ENCODE measurements at places on chromosomes 16 and 17.
A peak's percentile ranks its signal among the peaks of the same experiment; 100 is the strongest.

DNA sequence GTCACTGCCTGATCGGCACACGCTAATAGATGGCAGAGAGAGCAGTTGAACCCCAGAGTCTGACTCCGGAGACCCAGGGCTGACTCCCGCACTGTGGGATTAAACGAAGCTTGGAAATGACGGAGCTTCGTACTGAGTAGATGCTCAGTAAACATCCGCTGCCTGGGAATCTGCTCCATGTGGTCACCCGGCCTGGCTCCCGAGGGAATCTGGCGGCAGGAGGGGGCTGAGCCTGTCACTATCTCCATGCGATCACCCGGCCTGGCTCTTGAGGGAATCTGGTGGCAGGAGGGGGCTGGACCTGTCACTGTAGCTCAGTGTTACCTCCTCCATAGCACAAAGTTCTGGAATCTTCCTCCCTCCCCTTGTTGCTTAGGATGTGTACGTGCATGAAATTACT is 139.7 kb upstream of the CIBAR2 start:
- DNase-seq, result no peak

DNA sequence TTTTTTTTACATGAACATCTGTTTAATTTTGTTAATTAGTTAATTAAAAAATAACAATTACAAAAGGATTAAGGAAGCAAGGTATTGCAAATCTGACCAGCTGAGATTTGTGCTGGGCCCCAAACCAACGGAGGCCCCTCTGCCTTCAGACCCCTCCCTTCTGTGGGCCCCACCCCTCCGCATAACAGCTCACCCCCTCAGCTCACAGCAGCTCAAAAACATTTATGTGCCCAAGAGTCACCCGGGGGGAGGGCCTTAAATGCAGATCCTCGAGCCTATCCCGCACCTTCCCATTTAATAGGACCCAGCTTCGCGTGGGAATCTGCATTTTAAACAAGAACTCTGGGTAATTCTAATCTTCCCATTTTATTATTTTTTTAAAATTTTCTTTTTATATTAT is 75.0 kb downstream of the MGAT5B start:
- no peak for DNase-seq

- DNase-seq, result peak; percentile 60
These were observed at the start of gene GPRC5C for GRCh38 chr17:74431568-74432423. TSS of gene GPRC5C (plus strand) at chr17:74432088. CDS start at chr17:74439777, 7,689 bp downstream.

- DNase-seq, result no peak
These were observed 329.1 kb downstream of the CDH13 start for GRCh38 chr16:82955741-82956348.

- DNase-seq, result no peak
These were observed 3.5 kb upstream of the CDC6 start for GRCh38 chr17:40284085-40284713.

GRCh38 chr17:82310877-82311276 is 6.5 kb downstream of the CD7 start:
- DNase-seq, result no peak

GRCh38 chr16:31472709-31473203 is 804 bp downstream of the TGFB1I1 start:
- peak; percentile 60 for DNase-seq

DNA sequence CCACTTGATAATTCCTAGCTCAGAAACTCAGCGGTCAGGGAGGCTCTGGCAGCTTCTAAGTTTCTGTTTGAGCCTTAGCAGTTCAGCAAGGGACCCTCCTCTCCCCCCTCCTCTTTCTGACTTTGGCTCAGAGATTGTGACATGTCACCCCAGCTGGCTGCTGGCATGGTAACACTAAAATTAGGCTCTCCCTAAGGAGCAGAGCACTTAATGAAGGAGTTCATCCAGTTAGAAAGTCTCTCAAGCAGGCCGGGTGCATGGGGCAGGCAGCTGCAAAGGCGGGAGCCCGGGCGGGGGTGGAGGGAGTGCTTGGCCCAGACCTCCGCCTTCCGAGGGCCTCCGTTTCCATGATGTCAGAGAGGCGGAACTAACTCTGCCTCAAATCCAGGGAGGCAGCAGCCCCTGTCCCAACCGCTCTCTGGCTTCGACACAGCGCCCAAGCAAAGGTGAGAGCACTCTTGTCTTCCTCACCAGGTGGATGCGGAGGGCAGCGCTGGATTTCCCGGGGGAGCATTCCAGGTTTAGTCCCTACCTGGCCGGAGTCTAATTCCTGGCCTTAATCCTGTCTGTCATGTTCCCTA is 128.0 kb upstream of the PLCG2 start:
- no peak for DNase-seq

DNA sequence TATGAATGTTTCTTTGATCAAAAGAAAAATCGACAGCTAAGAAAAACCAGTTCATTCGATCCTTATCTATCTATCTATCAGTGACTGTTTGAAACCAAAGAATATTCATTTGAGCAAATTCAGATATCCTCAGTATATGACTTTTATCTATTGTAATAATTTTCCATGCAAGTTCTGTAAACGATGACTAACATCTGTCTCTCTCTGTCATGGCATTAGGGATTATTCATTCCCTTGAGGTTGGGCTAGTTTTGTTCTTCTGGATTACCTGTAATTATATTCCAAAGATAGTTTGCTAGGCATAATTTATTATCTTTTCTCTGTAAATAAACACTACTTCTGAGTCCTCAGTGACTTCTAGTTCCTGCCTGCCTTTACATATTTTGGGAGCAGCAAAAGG is 497.7 kb upstream of the CDH11 start:
- no peak for DNase-seq

DNA sequence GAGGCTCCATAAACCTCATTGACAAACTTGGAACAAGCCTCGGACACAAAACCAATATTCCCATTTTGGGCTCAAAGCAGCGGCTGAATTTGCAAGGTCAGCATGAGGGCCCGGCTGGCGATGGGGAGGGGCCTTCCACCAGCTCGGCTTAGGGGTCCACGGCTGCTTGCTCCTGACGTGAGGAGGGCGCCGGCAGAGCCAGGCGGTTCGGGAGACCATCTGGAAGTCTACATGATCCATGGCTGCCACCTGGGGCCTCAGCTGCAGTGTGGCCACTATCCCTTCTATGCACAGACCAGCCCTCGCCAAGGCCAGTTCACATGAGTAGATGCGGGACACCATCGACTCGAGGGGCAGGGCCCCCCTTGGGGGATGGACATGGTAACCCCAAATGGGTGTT is 39.1 kb downstream of the NDEL1 start:
- DNase-seq, result no peak

GRCh38 chr16:23064639-23065038 is 84.6 kb downstream of the USP31 start:
- no peak for DNase-seq

- DNase-seq, result no peak
These were observed 9.6 kb upstream of the WIPF2 start for GRCh38 chr17:40209404-40210093.

- no peak for DNase-seq
These were observed 59.0 kb upstream of the RPH3AL start for GRCh38 chr17:411421-412120.

- DNase-seq, result no peak
These were observed 24.8 kb downstream of the KLHDC4 start for GRCh38 chr16:87740909-87741424.

GRCh38 chr17:79844869-79845600 is 5.8 kb upstream of the CBX4 start:
- peak; percentile 73 for DNase-seq

GRCh38 chr16:27434141-27435051 is 32.4 kb downstream of the IL21R start:
- DNase-seq, result peak; percentile 21

- peak; percentile 65 for DNase-seq
These were observed 11.5 kb downstream of the EPOP start for GRCh38 chr17:38663125-38663751.

DNA sequence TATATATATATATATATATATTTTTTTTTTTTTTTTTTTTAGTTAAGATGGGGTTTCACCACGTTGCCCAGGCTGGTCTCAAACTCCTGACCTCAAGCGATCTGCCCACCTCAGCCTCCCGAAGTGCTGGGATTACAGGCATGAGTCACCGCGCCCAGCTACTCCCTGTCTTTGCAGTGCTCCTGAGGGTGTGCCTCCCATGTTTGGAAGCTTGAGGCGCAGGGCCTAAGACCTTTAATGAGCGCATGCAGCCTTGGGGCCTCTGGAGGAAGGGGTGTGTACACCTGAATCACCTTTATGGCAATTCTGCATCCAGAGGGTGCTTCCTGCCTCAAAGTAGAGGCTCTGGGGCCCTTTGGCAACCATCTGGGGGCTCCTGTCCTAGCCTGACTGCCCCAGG is 219.4 kb upstream of the CIBAR2 start:
- no peak for DNase-seq

DNA sequence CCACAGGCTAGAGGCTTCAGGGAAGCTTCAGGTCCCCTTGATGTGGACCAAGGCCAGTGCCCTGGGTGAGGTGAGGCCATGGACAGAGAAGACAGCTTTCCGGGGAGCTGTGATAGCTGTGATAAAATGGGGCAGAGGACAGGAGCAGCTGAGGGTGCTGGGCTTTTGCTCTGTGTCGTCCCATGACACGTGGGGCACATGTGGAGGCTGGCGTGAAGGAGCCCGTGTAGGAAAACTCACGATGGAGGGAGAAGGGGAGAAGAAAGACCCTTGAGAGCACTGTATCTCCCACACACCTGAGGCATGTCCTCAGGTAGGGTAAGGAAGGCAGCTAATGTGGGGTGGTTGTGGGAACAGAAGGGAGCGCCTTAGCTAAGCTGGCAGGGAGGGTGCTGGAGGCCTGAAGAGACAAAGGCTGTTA is 21.3 kb downstream of the B9D1 start:
- DNase-seq, result no peak

GRCh38 chr16:67311607-67312488 is 14.7 kb downstream of the KCTD19 start:
- DNase-seq, result peak; percentile 81

GRCh38 chr16:4574919-4575705 is 19.0 kb downstream of the C16orf96 start:
- DNase-seq, result no peak

- DNase-seq, result no peak
These were observed 51.4 kb downstream of the TANGO6 start for GRCh38 chr16:68894714-68895113.

All from activated T-cell treated with anti-CD3 and anti-CD28 coated beads, Interleukin-2, amount 50 U/mL, for 24 hours (primary cell).